Fibroblast of skin of left biceps (primary cell): ENCODE measurements at places on chromosomes 11 and 22.

GRCh38 chr11:70859180-70859579, 393.2 kb downstream of the SHANK2 start:
- no peak for DNase-seq

GRCh38 chr11:120907971-120908370, 115.9 kb upstream of the TBCEL start:
- DNase-seq: no peak

GRCh38 chr11:61974766-61975631, 7.6 kb upstream of the FTH1 start:
- DNase-seq: no peak

- no peak for DNase-seq
Measured at GRCh38 chr11:37378958-37379357, 780.9 kb upstream of the RAG2 start.

- DNase-seq: no peak
Measured at GRCh38 chr11:34243600-34244464, 114.0 kb downstream of the ABTB2 start.

GRCh38 chr11:69301081-69301454, 7.1 kb downstream of the MYEOV start:
- DNase-seq: no peak

DNA sequence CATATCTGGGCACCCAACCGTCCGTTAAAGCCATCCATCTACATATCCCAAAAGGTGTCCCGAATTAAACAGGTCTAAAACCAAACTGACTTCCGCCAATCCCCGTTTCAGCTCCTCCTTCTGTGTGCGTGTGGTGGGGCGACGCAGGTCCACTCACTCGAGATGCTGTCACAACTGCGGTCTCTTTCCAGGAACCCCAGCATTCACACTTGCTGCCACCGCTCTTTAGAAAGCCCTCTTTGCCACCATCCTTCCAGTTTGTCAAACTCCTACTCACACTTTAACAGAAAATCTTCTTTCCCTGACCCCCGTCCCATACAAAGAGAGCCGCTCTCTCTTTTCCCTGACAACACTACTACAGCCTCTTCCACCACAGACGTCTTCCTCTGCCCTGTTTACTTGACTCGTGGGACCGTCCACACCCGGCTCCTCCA, 467 bp downstream of the ESS2 start:
- no peak for DNase-seq

DNA sequence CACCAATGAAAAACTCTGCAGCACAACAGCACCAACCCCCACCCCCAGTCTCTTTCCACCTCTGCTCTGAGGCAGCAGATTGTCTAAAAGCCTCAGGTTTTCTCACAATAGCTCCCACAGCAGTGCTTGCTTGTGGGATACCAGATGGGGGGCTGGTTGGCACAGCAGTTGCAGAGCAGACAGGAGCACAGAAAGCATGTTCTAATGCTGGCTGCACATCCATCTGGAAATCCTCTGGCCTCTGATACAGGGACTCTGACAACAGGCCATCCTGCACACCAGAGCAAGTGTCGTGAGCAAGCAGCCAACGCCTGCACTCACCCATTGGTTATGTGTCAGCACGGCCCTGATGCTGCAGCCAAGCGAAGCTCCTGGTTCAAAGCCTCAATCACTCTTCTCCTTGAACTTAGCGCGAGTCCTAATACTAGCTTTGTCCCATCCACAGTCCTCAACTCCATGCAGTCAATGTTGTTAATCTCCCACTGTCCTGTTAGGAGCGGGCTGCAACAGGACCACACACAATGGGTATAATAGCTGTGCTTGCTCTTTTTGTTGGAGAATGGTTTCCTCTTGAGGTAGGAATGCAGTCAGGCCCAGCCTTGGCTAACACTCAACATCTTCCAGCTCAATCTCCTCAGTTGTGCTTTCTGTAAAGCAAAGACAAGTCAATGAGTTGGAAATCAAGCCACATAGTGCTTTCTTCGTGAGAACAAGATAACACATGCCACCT, 30.3 kb downstream of the VSTM5 start:
- no peak for DNase-seq

DNA sequence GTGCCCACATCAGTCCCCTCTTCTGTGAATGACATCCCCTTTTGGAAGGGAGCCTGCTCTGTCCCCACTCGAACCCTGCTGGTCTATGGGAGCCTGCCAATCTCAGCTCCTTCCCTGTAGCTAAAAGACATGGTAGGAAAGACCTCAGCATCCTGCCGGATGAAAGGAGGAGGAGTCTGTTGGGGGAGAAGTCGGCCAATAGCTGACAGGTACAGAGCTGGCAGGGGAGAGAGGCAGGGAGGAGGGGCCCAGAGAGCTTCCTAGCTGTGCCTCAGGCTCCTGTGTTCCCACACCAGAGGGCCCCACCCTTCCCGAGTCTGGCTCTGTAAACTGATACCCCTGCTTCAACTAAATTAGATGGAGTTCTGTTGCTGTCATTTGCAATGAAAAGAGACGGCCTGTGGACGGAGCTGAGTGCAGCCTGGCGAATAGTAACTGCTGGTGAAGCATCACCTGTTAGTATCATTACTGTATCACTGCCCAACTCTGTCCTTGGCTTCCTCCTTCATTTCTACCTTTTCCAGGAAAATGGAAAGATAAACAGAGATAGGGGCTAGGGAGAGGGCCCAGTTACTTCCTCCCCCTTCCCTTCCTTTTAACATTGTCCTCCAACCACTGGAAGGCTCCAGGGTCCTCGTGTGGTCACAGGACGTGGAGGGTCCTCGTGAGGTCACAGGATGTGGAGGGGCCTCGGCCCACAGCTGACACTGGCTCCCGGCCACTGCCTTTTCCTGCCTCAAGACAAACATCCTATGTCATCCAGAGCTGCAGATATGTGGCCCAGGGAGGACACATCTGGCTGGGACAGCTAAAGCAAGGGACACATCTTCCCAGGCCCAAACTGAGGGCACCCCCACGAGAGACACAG, 15.1 kb downstream of the FXYD6 start:
- DNase-seq: no peak

- DNase-seq: no peak
Measured at GRCh38 chr11:33874910-33875490, 16.9 kb downstream of the LMO2 start.

DNA sequence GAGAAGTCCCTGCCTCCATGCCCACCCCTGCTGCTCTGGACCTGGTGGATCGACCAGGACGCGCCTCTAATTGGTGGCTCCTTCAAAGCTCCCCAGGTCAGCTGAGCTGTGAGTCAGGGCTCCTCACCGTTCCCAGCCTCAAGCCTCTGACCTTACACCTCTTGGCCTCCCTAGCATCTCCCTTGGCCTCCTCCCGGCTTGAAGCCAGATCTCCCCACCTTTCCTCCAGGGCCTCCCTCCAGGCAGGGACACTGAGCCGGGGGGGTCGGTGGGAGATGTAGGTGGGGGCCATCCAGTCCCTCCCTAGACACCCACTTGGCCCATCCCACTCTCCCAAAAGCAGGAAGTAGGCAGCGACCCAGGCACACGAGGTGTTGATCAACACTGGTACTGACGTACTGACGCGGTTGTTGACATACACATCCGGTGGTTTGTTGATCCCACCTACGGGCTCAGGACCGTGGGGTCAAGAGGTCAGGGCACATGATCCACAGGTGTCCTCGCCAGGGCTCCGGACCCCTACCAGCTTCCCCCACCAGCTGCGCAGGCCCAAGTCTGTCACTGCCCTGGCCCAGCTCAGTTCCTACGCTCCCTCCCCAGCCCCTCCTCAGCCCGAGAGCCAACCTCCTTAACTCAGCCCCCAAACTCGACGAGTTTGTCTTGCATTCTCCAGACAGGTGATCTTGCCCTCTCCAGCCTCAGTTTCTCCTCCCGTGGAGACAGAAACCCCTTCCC, 802 bp downstream of the ATG2A start:
- DNase-seq: no peak

DNA sequence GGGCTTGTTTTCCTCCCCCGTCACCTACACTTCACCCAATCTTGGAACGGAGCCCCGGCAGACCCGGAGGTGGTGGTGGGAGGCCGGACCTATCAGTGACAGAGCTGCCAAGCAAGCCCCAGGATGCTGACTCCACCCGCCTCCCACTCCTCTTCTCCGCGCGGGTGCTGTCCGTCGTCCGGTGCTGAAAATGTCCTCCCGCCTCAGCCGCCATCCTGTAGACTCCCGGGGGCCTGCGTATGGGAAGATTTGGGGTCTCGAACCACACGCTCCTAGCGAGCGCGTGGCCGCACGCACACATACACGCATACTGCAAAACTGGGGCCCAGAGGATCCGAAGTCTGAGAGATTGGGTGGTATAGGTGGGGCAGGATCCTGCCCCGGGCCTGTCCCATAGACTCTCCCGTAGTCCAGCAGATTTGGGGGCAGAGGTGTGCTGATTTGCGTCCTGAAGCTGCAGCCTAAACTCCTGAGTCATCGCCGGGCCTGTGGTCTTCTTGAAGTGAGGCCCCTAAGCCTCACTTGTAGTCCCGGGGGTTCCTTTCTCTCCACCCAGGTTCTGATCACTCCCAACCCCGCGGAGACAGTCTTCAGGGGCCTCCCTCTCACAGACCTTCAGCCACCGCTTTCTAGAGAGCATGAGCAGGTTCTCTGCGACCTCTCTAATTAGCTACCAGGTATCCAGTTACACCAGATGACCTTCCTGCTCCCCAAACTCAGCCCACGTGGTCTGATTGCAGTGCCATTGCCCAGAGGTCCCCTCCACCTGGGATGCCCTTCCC, 796 bp upstream of the YIF1A start:
- DNase-seq: no peak

GRCh38 chr22:16959345-16959930, 48.6 kb downstream of the GAB4 start:
- no peak for DNase-seq

- no peak for DNase-seq
Measured at GRCh38 chr11:35632301-35632700, 14.0 kb downstream of the FJX1 start.

DNA sequence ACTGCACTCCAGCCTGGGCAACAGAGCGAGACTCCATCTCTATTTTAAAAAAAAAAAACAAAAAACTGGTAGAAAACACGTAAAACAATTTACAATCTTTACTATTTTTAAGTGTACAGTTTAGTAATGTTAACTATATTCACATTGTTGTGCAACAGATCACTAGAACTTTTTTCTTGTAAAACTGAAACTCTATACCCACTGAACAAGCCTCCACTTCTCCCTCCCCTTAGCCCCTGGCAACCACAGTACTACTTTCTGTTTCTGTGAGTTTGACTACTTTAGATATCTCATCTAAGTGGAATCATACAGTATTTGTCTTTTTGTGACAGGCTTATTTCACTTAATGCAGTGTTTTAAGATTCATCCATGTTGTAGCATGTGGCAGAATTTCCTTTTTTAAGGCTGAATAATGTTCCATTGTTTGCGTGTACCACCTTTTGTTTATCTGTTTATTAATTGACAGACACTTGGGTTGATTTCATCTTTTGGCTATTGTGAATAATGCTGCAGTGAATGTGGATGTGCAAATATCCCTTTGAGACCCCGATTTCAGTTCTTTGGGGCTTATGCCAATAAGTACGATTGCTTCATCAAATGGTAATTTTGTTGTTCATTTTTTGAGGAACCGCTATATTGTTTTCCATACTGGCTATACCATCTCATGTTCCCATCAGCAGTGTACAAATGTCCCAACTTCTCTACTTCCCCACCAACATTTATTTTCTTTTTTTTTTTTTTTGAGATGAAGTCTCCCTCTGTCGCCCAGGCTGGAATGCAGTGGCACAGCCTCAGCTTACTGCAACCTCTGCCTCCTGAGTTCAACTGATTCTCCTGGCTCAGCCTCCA, 11.0 kb downstream of the DDB2 start:
- DNase-seq: no peak

- no peak for DNase-seq
Measured at GRCh38 chr11:94302776-94303175, 1.6 kb upstream of the IZUMO1R start.

DNA sequence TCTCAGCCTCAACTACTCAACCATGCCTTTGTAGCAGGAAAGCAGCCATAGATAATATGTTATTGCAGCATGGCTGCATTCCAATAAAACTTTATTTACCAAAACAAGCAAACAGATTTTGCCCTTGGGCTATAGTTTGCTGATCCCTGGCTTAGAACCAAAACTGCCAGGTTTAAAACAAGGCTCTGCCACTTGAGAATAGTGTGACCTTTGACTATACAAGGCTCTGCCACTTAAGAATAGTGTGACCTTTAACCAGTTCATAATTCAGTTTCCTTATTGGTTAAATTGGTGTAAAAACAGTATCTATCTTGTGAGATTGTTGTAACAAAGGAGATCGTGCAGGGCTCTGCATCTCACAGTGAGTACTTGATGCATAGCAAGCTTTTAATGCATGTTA, 217.3 kb upstream of the MTNR1B start:
- no peak for DNase-seq

DNA sequence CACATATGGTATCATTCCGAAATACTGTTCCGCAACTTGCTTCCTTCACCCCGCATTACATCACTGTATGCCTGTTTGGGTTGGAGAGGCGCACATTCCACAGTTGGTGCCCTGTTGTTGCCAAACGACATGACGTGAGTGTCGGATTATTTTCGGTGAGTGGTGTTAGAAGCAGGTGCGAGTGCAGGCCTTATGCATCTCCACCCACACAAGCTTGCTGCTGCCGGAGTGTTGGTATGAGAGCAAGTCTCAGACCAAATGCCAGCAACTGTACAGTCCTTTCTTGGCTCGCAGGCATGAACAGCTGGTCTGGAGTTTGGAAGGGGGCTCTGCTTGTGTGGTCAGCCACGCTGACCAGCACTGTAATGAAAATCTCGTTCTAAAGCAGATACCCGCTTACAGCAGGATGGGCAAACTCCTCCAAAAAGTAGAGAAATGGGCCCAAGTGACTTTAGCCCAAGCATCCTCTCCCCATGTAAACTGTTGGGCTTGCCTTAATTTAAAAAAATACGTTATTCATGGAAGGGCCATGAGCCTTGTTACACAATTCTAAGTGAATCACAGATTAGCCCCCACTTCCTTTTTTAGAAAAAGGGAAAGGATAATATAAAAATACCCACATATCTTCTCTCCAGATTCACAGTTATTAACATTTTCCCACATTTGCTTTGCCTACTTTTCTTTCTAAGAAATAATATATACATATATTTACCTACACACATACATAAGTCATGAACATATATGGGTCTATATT, 48.7 kb upstream of the OR9Q1 start:
- no peak for DNase-seq

GRCh38 chr22:20004464-20004863, 12.2 kb downstream of the ARVCF start:
- DNase-seq: no peak

- no peak for DNase-seq
Measured at GRCh38 chr11:104705490-104706190, 192.6 kb downstream of the CASP12 start.
